ENCODE measurements at places on chromosomes 5 and 9.

DNA sequence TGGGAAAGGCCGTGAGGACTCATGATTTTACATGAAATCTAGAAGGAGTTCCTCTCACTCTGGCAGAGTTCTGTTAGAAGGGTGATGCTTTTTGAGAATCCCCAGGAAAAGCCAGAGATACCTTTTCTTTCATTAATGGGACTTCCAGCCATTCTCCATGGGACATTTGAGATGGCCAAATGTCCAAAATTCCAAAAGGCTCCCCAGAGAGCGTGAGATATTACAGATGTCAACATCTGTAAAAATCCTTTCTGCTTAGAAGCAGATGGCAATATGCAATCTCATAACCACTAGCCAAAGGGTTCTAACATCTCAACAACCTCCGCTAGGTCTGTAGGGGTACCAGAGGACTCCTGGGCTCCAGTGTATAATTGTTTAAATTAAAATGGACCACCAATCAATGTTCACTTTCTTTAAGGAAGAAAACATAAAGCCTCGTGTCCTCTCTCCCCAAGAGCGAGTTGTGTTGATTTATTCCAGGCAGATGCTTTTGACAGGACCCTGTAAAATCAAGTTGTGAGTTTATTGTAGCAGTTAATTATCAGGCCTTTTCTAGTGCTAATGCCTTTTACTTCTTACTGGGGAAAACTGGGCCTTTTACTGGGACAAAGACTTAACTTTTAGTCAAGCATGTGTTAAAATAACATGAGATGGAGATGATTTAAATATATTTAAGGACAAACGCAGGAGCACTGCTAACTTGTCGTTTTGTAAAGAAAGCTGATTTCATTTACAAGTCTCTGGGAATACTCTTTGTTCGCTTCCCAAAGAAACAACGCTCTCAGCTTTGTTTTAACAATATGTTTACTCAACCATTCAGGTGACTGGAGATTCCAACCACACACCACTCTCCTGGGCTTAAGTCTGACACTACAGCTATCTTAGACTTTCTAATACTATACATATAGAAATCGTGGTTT lies 4.8 kb downstream of the GAS1 start:
- DNase-seq: no peak

GRCh38 chr9:136565086-136565714 lies 19.4 kb upstream of the NOTCH1 start:
- no peak for DNase-seq

- DNase-seq: no peak
Observed at GRCh38 chr5:9233035-9233434, 312.8 kb downstream of the SEMA5A start.

- DNase-seq: no peak
Observed at GRCh38 chr5:142296914-142297417, 27.9 kb downstream of the SPRY4 start.

DNA sequence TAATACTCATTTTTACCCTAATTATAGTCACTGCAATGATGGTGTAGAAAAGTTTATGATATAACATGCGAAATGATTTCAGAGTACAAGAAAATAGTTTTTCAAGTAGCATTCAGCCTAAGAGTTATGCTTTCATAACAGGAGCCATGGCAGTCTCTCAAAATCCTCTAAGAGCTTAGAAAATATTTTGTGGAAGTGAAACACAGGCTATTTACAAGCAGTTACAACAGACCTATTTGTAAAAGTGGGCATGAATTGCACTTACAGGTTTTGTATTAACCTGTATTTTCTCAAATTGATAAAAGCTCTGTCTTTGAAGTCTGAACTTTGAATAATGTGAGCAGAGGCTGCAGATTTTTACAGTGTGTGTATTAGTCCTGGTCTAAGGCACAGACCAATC lies 523.3 kb downstream of the LRRC70 start:
- DNase-seq: no peak

GRCh38 chr9:6171667-6172066 lies 43.9 kb upstream of the IL33 start:
- DNase-seq: no peak

DNA sequence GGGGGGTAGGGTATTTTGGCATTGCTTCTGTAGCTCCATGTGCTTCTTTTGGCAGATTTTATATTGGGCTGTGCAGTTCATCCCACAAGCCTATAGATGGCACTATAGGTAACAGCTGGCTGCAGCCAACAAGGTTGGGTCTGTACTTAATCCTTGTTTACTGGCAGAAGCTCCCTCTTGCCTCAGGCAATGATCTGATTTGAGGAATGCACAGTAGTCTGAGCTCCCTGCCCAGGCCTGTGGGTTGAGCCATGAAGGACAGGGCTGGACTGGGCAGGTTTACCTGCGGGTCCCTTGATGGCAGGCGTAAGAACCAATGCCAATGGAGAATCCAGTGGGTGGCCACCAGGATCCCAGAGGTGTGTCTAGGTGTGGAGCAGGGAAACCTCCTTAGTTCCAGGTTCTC lies 11.7 kb upstream of the OR1J2 start:
- DNase-seq: no peak

DNA sequence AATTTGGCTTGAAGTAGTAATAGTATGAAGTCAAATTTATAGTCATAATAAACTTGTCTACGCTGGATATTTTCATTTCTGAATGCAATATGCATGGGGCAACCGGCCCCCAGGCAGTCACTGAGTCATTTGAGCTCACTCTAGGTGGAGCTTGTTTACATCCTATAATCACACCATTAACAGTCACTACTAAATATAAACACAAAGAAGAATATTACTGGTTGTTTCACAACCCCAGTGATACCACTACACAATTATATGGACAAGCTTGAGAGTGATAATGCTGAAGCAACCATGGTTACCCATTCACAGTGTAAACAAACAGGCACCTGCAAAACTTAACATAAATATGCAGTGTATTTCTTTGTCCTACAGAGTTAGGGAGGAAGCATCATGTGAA lies 68.7 kb downstream of the MARCHF3 start:
- no peak for DNase-seq

DNA sequence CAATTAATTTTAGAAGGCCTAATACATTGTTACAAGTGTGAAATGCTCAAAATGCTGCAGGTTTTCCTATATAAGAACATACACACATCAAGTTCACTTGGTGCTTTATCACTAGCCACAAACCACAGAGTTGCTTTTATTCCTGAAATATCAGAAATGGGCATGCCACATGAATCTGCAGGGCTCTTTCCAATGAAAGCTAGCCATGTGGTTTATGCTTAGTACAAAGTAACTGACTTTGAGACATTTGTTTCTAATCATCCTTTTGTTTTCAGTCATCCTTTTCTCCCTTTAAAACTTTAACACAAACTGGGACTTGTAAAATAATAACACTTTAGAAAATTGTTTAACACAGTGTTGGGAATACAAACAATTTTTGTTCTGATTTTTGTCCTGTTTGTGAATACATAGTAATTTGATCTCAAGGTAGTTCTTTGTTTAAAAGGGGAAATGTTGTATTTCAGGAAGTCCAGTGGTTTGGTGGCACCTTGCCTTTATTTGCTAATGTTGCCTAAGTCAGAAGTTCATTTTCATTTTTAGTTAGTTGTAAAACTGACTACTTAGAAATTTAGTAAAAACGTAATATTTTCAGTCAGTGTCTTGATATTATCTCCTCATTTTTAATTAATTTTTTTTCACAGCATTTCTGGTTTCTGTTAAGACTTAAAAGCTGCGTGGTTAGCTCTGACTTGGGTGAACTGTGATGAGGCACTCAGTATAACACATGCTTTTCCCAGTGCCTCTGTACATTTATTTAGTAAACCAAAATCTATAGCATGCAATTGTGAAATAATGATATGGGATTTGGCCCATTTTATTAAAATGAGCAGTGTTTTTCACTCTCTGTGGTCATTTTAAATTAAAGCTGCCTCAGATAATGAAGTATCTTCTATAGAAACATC lies 18.6 kb downstream of the PRDM6 start:
- no peak for DNase-seq

GRCh38 chr9:116178481-116179211 lies 25.1 kb downstream of the PAPPA start:
- no peak for DNase-seq

- no peak for DNase-seq
Observed at GRCh38 chr5:151684690-151685361, 1.9 kb downstream of the SPARC start.

DNA sequence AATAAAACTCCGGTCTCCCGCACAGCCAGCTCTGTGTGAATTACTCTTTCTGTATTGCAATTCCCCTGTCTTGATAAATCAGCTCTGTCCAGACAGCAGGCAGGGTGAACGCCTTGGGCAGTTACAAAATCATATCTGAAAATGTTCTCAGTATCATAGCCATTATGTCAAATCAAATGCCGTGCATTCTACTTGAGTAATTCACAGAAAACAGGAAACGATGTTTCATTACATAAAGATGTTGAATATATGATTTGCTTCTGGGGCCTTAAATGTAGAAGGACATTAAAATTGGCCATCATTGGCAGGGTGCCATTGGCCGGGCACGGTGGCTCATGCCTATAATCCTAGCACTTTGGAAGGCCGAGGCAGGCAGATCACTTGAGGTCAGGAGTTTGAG lies 8.5 kb downstream of the POLR3G start:
- no peak for DNase-seq

DNA sequence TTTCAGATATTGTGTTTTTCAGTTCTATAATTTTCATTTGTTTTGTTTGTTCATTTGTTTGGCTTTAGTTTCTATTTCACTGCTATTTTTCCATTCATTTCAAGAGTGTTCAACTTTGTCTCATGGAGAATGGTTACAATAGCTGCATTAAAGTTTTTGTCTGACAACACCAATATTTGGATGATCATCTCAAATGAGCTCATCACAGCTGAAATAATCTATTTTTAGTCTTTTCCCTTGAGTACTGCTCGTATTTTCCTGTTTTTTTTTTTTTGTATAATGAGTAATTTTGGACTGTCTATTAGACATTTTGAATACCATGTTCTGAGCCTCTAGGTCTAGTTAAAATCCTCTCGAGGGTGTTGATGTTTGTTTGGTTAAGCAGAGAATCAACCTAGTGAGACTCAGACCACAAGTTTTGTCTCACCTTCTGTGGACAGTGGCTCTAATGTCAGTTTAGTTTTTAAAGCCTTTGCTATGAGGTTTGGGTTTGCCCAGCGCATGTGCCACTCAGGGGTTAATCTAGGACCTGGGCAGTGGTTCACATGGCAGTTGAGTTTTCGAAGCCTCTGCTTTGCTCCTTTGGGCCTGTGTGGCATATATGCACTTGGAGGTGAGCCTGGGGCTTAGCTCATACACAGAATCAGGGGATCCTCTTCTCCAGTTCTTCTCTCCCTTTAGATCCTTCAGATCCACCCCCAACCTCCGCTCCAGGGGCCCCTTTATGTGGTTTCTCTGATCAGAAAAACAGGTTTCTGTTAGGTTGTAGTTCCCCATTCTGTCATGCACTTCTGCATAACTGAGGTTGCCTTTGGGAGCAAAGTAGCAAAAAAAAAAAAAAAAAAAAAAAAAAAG lies 79.8 kb downstream of the ARSB start:
- no peak for DNase-seq

GRCh38 chr5:150009671-150010387 lies 9.3 kb downstream of the HMGXB3 start:
- DNase-seq: no peak

- no peak for DNase-seq
Observed at GRCh38 chr5:39740404-39740803, 315.6 kb upstream of the DAB2 start.

- DNase-seq: no peak
Observed at GRCh38 chr9:126857261-126857960, 3.0 kb upstream of the ZBTB34 start.

DNA sequence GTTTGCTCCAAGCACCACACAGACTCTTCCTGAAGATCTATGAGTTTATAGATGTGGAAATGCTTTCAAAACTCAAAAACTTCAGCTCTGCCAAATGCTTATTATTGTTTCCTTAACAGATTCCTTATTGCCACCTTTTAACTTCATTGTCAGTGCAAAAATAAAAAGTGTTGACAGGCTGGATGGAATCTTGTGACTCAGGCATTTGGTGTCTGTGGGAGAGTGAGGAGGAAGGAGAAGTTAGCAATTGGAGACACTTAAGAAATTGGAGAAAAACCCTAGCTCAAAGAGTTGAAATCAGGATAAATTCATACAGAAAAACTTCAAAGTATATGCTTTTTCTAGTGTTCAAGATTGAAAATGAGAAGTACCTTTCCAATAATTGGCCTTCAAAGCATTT lies 140.6 kb upstream of the PUM3 start:
- DNase-seq: no peak

DNA sequence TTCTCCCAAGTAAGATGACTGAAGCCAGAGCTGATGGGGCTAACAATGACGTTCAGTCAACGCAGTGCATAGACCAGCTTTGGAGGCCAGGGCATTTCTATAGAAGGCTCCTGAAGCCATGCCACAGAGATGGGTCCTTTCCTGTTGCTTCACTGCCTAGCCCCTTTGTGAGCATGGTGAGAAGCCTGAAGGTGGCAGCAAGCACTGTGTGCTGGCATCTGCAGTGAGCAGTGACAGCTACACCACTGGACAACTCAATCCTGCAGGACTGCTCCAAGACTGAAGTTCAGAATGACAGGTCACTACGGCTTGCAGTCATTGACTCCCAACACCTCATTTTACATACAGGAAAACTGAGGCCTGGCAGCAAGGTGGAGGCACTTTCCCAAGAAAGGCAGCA lies 229.0 kb downstream of the TSSK1B start:
- no peak for DNase-seq

DNA sequence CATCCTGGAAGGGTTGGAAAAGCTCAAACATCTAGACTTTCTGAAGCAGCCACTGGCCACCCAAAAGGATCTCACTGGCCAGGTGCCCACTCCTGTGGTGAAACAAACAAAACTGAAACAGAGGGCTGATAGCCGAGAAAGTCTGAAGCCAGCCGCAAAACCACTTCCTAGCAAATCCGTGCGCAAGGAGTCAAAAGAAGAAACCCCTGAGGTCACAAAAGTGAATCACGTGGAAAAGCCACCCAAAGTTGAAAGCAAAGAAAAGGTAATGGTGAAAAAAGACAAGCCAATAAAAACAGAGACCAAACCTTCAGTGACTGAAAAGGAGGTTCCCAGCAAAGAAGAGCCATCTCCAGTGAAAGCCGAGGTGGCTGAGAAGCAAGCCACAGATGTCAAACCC lies 87.6 kb downstream of the MAP1B start:
- DNase-seq: no peak

- DNase-seq: no peak
Observed at GRCh38 chr9:101485924-101486692, 47.5 kb upstream of the RNF20 start.

DNA sequence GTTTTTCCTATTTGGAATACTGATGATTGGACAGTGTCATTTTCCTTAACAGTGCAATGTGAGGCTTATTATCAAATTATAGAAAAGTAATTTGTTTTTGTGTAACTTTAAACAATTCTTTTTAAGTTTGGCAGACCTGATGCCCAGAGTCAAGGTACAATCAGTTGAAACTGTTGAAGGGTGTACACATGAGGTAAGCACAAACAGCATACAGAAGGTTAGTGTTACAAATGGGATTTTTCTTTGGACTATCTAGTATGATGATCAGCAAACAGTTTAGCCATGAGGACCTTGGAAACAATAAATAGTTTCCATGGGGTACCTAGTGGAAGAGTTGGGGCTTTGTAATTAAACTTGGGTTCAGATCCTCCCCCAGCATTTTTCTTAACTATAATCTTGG lies 16.2 kb downstream of the MTREX start:
- no peak for DNase-seq

GRCh38 chr5:155001523-155001922 lies 12.0 kb upstream of the KIF4B start:
- no peak for DNase-seq

All from stimulated activated CD8-positive, alpha-beta memory T cell treated with anti-CD3 and anti-CD28 coated beads, Interleukin-4, amount 100 ng/mL, for 4 hours (primary cell).